Hematopoietic multipotent progenitor cell treated with erythropoietin and hydrocortisone succinate and interleukin-3 and kit ligand, for 17 days (in vitro differentiated cells): ENCODE measurements at places on chromosomes 1 and 21.

DNA sequence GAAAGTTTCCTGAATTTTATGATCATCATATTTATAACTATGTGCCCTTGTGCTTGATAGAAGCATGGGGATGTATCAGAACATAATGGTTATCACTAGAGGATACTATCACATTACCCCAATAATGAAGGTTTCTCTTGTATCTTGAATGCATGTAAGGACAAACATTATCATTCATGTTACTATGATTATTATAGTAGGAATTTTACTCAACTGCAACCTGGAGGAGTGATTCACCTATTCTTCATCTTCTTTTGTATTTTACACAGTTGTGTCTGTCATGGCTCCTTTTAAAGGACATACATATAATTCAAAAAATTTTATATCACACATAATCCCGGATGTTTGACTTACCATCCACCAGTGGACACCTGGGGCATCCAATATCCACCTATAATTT is 143.8 kb upstream of the TMPRSS15 start:
- no peak for DNase-seq

DNA sequence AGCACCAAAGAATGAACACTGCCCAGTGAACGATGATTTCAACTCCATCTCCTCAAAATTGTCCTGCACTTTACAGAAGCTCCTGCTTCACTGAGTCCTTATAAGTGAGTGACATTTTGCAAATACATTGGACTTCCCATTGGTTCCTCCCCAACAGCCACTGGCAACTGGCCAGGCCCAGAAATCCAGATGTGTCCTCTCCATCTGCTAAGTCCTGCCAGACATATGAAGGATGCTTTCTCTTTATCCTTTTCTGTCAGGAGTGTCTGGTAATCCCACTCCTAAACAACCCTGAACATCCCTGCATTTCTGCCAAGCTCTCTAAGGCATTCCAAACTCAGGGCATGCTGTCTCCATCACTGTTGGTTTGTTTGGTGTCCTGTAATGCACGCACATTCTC is 271.8 kb downstream of the RRAGC start:
- no peak for DNase-seq

DNA sequence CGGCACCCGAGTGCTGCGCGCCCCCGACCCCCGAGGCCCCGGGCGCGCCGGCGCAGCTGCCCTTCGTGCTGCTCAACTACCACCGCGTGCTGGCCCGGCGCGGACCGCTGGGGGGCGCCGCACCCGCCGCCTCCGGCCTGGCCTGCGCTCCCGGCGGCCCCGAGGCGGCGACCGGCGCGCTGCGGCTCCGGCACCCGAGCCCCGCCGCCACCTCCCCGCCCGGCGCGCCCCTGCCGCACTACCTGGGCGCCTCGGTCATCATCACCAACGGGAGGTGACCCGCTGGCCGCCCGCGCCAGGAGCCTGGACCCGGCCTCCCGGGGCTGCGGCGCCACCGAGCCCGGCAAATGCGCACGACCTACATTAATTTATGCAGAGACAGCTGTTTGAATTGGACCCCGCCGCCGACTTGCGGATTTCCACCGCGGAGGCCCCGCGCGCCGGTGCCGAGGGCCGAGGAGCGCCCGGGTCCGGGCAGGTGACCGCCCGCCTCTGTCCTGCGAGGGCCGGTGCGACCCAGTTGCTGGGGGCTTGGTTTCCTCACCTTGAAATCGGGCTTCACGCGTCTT is 49.0 kb downstream of the SIM2 start:
- DNase-seq, result no peak

DNA sequence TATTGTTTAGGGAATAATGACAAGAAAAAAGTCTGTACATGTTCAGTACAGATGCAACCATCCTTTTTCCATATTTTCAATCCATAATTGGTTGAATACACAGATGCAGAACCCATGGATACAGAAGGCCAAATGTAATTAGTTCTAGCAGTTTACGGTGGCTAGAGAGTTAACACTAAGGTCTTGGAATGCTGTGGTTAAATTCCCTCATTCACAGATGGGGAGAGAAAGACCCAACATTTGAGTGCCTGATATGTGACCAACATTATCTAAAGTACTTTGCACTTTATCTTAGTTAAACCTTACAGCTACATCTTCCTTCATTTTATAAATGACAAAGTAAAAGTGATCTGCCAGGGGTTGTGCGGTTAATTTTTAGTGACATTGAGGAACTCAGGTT is 5.3 kb downstream of the SCMH1 start:
- no peak for DNase-seq

- peak; percentile 80 for DNase-seq
Observed at GRCh38 chr1:1777950-1778662, at the start of gene NADK. NADK (minus strand) TSS chr1:1778470; CDS start chr1:1765406, 13,064 bp downstream.

GRCh38 chr1:117605774-117606648 is at the start of gene TENT5C:
TENT5C (plus strand) TSS chr1:117606048; CDS start chr1:117622869, 16,821 bp downstream.
- peak; percentile 99 for DNase-seq

DNA sequence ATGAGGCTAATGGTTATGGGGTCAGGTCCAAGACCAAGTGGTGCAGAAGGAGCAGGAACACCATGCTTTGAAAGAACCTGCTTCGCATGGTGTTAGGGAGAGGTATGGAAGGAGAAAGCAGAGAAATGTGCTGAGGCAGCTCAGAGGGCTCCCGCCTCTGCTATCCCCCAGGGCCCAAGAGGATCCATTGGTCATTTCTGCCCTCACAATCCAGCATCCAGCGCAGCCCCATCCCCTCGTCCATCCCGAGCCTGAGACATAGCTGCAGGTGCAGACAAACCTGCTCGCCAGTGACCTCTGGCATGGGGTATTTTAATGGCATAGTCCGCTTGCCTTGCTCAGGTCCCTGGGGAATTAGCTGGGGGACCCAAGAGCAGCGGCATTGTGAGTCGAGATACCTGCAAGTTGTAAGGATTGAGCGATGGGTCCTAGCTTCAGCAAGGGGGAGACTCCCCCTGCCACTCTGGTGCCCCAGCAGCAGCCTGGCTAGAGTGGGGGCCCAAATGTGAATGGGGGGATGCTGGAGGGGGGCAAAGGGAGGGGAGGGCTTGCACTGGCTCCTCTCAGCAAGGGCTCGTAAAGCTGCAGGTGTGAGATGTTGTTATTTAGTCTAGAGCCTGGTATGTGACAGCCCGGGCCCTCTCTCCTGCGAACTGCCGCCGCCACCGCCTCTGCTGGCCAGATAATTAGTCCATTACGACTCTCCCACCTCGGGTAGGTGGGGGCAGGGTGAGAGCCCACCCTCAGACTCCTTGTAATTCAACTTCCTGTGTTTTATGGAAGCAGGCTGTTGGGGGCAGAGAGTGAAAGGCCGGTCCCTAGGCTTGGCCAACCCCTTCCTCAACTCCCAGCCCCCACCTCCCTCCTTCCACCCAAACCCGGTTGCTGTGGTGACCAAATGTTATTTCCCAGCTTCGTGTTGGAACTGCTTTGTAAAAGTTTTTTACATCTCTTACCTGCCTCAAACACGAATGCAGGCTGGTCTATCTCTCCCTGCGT is 118.8 kb downstream of the RNF220 start:
- DNase-seq, result no peak

DNA sequence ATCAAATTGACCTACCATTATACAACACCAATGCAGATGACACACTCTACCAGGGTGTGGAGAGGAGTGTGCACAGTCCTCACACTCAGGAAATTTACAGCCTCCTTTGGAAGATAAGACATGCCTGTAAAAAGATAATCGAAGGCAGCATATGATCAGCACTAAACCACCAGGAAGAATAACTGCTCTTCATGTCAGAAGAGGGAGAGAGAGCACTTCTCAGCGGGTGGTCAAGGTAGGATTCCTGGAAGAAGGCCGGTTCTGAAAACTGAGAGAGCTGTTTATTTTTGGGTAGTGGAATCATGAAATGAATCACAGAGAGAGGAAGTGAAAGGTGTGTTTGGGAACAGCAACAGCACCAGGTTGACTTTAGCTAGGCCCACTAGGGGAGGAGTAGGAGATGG is 14.0 kb upstream of the ZNF697 start:
- DNase-seq, result no peak

- DNase-seq, result no peak
Observed at GRCh38 chr1:220991506-220991905, 112.3 kb downstream of the HLX start.

DNA sequence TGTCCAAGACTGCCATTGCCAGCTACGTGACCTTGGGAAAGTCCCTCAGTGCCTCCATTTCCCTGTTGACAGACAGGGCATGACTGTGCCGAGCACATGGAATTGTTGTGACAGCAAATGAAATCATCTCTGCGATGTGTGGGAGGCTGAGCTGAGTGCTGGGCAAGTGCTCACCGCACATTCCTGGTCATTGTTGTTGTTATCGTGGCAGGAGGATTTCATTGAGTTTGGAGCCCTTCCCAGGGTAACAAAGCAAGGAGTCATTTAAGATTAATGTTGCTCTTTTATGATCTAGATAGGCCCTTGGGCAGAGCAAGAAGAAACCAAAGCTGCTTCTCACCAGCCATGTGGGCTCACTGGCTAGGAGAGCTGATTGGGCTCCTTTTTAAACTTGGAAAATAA is 39.6 kb upstream of the ITPKB start:
- no peak for DNase-seq

DNA sequence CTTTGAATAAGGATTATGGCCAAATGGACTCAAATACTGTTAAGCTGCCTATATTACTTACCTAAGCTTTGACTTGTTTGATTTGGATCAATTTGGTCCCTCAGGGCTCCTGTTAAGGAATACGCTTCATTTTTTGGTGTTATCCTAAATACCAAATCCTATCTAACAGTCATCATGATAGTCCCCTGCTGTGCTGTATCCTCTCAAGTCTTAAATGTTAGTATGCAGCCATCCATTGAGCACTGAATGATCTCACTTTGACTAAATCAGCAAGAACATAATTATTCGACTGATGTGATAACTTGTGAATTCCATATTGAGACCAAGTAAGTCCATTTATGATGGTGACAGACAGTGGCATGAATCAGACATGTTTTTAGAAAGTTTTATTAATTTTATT is 53.1 kb upstream of the ATF3 start:
- DNase-seq, result no peak

DNA sequence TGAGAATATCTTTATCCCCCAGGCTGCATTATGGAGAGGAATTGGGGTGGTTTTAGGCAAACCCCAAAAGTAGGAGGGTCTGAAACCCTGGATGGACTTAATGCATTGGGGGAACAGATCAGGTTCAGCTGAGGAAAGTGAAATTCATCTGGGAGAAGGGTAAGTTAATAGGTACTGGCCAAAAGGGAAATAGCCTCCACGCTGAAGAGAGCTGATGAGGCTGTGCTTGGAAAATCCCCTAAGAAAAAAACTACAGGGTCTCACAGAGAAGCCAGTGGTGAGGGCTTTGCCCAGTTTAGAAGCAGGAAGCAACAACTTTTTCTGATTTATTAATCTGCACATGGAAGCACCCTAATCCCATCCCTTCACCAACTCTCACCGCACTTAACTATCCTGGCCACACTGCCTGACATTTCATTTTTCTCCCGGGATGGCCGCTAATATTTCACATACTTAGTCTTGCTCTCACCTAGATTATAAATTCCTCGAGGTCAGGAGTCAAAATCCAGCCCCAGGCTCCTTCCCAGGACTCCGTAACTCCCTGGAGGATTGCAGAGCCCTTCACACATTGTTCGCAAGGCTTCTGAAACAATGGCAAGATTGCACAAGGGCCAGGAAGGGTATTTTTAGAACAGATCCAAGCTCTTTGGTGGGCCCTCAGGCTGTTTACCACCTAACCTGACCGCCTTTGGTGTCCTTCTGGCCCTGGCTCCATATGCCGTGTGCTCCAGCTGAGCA is 60.9 kb upstream of the TARBP1 start:
- DNase-seq, result no peak

DNA sequence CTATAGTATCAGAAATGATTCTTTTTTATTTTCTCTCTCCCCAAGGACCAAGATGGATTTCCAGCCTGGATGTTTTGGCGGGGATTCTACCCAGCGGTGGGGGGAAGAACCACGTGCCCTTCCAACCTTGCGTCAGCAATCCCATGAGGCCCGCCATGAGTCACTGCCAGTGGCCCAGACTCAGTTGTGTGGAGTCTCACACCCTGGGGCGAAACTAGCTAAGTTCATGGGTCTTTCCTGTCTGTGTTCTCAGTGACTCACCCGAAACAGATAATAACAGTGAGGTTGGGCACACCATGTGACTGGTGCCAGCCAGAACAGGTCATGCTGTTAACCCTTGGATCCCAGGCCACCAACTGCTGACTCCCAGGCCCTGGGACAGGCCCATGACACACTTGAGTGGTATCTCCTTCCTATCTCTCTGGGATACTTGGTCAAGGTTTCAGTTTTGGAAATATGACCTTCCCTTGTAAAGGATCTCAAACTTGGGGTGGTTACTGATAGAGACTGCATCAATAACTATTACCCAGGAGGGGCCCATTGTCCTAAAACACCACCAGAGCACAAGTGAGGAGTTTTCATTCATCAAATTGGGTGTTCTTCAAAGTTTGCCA is 98.0 kb upstream of the DUSP10 start:
- no peak for DNase-seq

- no peak for DNase-seq
Observed at GRCh38 chr21:44293551-44294231, 6.2 kb upstream of the PFKL start.

DNA sequence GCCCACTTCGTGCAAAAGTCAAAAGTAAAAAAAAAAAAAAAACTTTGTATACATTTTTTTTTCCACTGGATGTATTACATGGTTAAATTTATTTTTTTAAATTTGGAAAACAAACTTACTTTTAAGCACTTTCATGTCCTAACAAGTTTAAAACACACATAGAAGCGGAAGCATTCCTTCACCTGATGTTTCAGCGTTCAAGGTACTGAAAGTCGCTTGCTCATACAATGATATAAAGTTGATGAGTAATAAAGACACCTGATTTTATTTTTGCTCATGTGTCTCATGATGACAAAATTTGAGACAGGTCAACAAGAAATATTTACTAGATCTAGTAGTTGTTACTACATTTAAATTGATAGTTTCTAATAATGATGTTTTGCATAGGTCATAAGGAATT is 35.5 kb downstream of the ADAMTS1 start:
- DNase-seq, result no peak

DNA sequence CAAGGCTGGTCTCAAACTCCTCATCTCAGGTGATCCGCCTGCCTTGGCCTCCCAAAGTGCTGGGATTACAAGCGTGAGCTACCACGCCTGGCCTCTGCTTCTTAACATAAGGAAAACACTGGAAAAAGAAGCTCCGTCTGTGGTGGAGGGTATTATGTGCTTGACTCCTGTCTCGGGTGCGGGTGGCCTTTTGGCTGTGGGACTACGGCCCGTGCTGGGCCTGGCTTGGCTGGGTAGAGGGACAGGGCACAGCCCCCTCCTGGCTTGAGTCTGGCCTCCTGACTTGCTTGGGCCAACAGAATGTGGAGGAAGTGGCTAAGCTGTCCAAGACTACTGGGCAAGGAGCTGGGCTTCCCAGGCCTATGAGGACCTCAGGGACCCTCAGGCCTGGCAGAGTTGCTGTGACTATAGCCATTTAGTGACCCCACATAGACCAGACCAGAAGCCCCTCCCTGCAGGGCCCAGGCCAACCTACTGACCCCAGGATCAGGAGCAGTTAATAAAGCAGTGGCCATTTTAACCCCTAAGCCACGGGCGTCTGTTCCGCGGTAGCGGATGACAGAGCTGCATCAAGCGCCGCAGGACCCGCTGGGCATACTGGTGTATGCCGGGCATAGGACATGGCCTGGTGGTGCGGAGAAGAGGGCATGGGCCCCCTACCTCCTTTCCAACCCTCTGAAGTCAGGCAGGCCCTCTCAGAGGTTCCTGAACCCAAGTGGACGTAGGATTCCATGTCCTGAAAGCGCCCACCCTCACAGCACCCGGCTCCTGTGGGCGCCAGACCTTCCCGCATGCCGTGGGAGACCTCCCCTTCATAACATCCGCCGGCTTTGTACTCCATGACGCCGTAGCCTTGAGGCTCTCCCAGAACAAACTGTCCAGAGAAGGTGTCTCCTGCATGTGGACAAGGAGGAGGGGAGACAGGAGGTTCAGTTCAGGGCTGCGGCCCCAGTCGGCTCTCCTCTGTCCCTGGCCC is 4.4 kb downstream of the MORN1 start:
- no peak for DNase-seq
